NCI-H82 (cell line): ENCODE measurements at places on chromosomes 7 and 10.

DNA sequence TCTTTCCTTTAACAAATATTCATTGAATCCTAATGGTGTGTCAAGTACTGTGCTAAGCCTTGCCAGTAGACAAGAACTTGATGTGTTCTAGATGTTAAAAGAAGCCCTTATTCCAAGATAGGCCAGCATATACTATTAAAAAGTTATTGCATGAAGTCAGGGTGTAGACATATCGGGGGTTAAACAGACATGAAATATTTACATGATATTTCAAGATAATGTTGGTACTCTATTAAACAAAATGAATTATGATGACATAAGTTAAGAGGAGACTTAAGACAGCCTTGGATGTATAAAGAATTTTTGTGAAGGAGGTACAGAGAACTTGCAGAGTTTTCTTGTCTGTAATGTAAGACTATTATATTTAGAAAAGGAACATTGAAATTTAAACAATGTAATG, 44.8 kb downstream of the HDAC9 start:
- no peak for DNase-seq

DNA sequence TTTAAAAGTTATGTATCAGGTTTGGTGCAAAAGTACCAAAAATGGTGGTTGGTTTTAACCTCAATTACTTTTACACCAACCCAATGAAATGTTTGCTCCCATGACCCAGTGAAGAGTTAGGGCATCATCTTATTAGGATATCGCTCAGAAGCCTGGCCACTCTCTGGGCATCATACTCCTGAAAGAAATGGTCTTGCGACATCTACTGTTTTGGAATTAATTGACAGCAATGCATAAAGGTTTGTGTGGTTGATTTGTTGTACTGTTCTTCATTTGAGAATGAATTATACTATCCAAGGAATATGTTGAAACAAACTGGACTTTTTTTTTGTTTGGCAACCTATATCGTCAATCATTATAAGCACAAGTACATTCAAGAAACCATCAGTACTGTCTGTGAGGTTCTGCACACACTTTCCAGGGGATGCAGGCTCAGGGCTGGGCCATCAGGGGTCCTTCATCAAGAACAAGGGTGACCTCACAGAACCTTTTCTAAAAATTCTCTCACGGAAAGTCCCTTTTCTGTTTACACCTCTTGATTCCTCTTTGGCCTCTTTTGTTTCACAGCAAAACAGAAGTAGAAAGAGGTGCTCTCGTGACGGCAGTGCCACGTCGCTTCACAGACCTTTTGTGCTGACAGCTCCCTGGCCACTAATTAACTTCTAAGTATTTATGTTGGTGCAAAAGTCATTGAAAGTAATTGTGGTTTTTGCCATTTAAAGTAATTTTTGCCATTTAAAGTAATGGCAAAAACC, 117.2 kb upstream of the KLF6 start:
- DNase-seq, result no peak

GRCh38 chr10:71075086-71075758, 137.1 kb upstream of the UNC5B start:
- DNase-seq, result peak; percentile 87

DNA sequence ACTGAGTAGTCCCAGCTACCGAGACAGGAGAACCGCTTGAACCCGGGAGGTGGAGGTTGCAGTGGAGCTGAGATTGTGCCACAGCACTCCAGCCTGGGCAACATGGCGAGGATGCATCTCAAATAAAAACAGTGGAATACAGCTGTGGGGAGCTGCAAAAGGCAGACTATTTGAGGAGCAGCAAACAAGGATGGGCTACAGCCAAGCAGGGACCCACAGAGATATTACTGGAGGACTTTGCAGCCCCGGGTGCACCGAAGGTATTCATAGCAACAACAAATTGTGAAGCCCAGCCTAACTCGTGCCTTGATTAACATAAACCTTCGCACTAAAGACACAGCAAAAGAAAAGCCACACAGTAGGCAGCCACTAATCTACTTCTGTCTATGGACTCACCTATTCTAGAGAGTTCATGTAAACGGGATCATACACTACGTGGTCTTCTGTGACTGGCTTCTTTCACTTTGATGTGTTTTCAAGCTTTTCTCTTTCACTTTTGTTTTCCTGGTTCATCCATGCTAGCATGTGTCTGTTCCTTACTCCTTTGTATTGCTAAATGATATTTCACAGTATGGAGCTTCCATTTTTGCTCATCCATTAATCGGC, 34.0 kb downstream of the PODXL start:
- no peak for DNase-seq

GRCh38 chr10:73088304-73088703, 8.4 kb downstream of the P4HA1 start:
- DNase-seq, result no peak

- no peak for DNase-seq
Observed at GRCh38 chr7:90701021-90701420, 104.9 kb downstream of the CDK14 start.

- no peak for DNase-seq
Observed at GRCh38 chr7:20365486-20365885, 34.8 kb downstream of the ITGB8 start.
